ENCODE measurements at places on chromosomes 11 and 22.

DNA sequence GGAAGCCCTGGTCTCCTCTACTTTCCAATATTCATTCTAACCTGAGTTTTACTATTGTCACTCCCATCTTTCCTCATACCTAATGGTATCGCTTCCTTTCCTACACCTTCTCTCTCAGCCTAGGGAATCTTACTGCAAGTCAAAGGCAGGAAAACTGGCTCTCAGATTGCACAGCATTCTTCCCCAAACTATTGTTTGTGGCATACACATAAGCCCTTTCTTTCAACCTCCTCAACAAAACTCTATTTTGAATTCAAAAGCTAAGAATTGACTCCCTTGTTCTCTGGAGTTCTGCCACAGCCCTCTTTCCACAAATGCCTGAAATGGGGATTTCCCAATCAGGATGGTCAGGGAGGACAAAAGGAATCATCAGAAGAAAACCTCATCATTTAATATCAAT is 181.5 kb downstream of the FAM76B start:
- no peak for DNase-seq

- DNase-seq: no peak
These were observed 349.4 kb upstream of the NCAM1 start for GRCh38 chr11:112611771-112612170.

DNA sequence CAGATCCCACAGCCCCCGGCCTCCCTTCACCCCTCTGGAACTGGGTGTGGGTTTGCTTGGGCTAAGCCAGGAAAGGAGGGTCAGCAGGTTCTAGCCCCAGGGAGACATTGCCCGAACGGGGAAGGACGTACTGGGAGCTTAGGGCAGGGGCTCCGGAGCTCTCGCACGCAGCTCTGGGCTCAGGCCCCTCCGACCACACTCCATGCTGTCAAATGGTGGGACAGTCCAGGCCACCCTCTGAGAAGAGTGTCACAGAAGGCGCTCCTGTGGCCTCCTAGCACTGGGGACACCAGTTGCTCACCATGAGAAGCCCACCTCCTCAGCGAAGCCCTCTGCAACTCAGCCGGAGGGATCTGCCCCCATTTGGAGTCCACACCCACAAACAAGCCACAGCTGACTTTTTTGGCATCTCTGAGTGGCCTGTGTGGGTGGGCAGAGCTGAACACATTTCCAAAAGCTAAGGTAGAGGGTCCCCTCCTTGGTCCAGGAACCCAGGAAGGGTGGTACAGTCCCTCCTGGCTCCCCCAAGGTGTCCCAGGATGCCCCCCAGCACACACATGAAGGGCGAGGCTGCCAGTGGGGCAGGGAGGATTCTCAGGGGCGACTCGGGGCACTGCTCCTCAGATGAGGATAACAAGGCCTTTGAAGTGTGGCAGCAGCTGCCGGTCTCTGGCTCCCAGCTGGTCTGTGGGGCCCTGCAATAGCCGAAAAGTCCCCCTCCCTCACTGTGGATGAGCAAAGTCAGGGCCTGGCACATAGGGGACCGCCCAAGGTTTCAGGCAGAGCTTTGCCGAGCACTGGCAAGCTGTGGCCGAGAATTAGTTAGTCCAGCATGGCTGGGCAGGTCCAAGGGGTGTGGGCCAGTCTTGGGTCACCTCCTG is 13.0 kb upstream of the TEF start:
- peak; percentile 53 for DNase-seq

- DNase-seq: no peak
These were observed 11.7 kb upstream of the RASD2 start for GRCh38 chr22:35528927-35529326.

GRCh38 chr22:22576244-22576988 is 17.4 kb upstream of the PRAME start:
- DNase-seq: peak; percentile 15

- DNase-seq: no peak
These were observed 778 bp downstream of the KDELR3 start for GRCh38 chr22:38468443-38469305.

GRCh38 chr11:3942160-3942955 is 86.9 kb downstream of the STIM1 start:
- DNase-seq: no peak

DNA sequence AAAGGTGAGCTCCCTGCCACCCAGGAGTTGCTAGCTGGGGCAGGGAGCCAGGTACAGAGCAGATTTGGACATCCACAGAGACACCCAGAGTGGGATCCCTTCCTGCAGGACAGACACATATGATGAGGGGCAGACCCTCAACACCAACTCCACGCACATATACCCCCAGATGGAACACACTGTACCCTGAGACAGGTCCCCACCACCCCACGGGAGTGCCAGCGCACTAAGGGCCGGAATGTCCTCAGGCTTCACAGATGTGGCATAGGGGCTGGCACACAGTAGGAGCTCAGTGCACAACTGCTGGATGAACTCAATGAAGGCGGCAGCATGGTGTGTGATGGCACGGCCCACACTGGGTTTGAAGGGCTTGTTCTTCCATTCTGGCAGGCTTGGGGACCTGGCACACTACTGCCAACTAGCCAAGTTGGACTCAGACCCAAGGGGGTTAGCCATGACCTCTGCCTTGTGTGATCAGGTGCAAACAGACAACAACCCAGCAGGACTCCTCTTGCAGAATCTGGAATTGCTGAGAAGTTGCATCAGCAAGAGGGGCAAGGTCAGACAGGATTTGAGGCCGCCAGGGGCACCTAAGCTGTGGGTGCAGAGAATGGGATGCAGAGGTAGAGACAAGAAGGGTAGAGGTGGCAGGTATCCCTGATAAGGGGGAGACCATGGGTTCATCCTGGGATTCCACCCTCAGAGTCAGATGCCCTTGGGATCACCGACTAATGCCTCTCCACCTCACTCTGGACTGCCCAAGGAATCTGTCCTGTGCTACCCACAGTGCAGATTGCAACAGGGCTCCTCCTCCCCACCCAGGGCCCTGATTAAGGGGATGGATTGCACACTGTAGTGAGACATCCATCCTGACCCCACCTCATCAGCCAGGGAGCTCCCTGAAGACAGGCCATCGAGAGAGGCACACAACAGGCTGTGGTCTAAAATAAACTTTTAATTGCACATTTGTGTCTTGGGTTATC is 2.4 kb downstream of the C22orf15 start:
- DNase-seq: no peak

GRCh38 chr22:27654546-27655445 is 146.8 kb downstream of the MN1 start:
- DNase-seq: no peak

GRCh38 chr11:35567737-35568465 is 42.5 kb upstream of the PAMR1 start:
- DNase-seq: no peak

GRCh38 chr22:26259510-26259909 is 90.2 kb downstream of the SEZ6L start:
- no peak for DNase-seq

DNA sequence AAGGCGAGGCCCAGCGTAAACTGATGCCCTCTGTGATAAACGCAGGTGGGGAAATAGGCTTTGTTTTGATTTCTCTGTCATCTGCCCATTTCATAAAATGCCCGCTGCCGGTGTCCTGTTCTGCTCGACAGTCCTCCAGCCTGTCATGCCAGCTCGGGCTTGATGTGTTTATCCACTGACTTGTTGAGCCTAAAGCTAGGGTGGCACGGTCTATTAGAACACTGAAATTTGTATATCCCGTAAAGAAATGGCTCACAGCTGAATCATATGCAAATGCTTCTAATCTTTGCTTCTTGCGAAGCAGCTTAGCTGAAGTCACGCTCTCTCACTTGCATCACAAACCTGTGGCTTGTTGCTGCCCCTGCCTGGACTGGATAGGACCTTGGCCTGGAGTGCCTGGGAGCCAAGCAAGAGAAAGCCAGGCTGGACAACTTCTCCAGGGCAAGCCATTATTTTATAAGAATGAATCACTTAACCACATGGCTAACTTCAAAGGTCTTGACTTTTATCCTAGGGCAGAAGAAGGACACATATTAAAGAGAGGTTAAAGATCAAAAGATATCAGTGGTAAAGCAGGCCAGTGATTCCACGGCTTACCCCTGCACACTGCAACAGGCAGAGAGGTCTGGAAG is 33.1 kb downstream of the EHF start:
- no peak for DNase-seq

DNA sequence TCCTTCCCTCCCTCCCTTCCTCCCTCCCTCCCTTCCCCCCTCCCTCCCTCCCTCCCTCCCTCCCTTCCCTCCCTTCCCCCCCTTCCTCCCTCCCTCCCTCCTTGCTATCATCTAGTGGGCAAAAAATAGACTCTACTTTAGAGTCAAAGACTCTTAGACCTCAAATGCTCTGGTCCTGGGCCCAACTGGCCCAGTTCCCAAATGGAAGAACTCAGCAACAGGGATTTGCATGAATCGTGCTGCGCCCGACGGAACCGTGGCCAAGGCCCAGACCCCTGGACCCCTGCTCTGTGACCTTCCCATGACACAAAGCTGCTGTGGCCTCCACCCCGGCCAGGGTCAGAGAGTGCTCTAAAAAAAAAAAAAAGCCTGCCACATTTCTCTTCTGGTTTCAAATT is 97.4 kb downstream of the WNT7B start:
- no peak for DNase-seq

- no peak for DNase-seq
These were observed 131.4 kb downstream of the TENM4 start for GRCh38 chr11:79309407-79309806.

DNA sequence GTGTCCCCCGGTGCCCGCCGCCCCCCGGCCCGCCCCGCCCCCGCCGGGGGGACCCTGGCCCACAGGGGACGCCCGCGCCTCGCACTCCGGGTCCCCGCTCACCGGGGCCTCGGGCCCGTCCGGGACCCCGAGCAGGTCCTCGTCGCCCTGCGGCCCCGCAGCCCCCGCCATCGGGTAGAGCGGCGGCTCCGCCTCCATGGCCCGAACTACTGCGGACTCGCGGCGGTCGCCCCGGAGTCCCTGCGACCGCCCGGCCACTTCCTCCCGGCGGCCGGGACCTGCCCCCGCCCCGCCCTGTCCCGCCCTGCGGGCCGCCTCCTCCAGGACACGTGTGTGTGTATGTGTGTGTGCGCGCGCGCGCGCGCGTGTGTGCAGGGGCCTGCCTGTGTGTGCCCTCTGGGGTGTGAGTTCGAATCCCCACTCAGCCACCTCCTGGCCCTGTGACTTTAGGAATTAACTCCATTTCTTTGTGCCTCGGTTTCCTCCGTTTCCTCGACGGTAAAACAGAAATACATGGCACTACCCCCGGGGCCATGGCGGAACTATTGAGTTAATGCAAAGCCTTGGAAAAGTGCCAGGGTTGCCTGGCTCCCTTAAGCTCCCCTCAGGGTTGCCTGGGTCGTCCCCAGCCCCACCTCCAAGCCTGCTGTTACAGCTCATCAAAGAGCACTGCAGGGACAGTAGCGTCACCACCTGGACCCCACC is at the start of gene UNC93B1:
TSS of gene UNC93B1 (minus strand) at position 252 of the 705 bp plus-strand sequence. CDS start at position 198, 54 bp downstream.
- no peak for DNase-seq

GRCh38 chr11:2306452-2306823 is 4.6 kb downstream of the TSPAN32 start:
- DNase-seq: no peak

DNA sequence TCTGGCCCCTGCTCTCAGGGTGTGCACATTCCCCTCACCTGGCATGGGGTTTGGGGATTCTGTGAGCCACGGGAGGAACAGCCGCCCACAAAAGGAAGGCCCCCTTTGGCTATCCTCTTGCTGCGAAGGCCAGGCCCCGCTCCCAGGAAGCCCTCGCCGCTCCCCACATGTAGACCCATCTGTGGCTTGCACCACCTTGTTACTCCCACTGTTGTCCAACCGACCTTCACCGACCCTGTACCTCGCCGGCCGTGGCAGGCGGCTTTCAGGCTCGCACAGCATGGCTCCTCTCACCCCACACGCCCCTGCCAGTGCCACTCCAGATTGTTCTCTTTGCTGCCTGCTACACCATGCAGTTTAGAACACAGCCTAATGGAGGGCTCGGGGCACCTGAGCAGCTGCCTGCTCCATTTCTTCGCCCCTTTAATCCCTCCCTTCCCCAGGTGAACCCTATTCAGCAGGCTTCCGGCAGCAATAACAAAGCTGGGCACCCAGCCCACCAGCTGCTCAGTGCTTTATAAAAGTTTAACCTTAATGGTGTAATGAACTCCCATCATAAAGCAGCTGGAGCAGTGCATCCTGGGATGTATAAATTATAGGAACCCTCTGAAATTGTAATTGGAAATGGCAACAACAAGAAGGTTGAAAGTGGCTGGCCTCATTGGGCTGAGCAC is 10.7 kb downstream of the DAGLA start:
- DNase-seq: no peak

- DNase-seq: no peak
These were observed 468 bp downstream of the DDIAS start for GRCh38 chr11:82901922-82902485.

GRCh38 chr22:50737728-50738648 is at the start of gene ACR:
TSS of gene ACR (plus strand) at chr22:50738204. CDS start at chr22:50738236, 32 bp downstream.
- DNase-seq: no peak

- DNase-seq: no peak
These were observed 71.2 kb downstream of the FBXO7 start for GRCh38 chr22:32545801-32546200.

- no peak for DNase-seq
These were observed 52.0 kb upstream of the PRSS23 start for GRCh38 chr11:86748296-86748695.

- DNase-seq: peak; percentile 7
These were observed 36.2 kb downstream of the PISD start for GRCh38 chr22:31625661-31626426.

- no peak for DNase-seq
These were observed 639 bp downstream of the INCENP start for GRCh38 chr11:62124186-62125113.

GRCh38 chr11:94583866-94584500 is 16.8 kb downstream of the PIWIL4 start:
- no peak for DNase-seq

DNA sequence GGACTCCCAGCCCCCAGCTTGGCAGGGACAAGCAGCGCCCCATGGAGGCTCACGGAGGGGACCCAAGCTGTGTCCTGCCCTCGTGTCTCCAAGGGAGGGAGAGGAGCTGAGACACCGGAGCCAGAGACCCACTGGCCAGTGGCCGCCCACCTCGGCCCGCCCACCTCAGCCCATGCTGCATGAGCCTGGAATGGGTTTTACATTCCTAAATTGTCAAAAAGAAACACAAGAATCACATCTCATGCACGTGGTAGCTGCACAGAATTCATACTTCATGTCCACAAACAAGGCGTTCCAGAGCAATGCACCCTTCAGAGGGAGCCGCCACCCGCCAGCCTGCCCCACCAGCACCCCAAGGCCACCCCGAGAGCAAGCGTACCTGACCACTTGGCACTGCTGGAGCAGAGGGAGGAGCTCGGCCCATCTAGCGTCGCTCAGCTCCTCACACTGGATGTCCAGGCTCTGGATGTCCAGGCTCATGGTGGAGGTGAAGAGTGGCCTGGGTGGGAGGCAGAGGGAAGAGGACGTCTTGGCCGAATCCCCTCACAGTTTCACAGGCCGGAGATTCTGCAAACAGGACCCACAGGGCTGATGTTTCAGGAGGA is 5.3 kb downstream of the RNH1 start:
- no peak for DNase-seq

- DNase-seq: no peak
These were observed 109.2 kb downstream of the FAM76B start for GRCh38 chr11:95680169-95680929.

GRCh38 chr11:1778141-1778911 is 14.6 kb upstream of the CTSD start:
- DNase-seq: no peak

Data from NCI-H1694 treated with DMSO at 0.1 percent for 48 hours (cell line).